GM19239 (cell line): ENCODE measurements at places on chromosomes 5 and 9.

DNA sequence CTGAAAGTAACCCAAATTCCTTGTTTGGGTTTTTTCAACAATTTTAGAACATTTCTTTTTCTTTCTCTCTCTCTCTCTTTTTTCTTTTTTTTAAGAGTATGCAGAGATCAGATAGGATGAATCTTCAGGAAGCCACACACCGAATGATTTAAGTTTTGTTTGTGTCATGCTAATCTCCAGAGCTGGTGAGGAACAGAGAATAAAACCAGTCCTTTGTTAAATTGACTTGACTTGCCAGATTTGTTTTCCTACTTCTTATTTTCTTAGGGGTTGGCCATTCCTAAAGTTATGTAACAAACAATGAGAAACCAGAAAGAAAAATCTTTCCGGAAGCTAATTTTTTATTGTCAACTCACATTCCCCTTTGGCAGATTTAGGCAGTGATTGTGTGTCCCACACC is 1669.3 kb upstream of the CDH6 start:
- DNase-seq, result no peak

DNA sequence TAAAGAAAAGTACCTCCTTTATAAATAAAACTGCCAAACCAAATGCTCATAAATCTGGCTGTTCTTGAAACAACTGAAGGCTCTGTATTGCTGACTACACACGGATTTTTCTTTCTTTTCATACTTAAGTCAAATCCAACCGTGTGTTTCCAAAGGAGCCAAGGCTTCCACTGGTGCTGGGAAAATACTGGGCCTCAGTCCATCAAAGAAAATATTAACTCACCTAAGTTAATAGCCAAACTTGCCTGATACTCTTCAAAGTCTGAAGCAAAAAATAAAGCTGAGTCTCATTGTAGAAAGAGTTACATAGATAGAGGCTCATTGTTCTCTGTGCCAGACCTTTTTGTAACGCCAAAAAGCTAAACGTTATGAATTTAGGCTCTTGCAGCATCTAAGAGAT is 350.4 kb upstream of the CDH9 start:
- DNase-seq, result no peak

DNA sequence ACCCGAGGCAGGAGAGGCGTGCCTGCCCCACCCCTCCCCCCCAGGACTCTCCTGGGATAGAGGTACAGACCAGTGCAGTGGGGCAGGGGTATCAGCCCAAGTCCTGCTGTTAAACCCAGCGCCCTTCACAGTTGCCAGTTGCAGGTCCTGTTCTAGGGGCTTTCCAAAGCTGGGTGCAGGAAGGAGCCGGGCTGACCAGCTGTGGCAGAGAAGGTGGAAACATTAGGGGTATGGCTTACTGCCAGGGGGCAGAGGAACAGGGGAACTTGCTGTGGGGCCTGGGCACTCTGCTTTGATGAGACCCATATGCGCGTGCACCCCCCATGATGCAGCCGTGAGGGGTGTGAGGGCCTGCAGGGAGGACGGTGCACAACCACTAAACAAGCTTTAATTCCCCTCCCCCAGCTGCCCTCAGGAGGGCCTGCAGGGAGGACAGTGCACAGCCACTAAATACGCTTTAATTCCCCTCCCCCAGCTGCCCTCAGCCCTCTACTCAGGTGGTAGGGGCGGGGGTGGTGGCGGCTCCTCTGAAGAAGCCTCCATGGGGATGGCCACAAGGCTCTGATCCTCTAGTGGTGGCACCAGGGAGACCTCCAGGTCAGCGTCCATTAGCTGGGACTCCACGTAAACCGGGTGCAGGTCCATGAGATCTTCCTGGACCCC is 766 bp upstream of the LRRC26 start:
- no peak for DNase-seq

DNA sequence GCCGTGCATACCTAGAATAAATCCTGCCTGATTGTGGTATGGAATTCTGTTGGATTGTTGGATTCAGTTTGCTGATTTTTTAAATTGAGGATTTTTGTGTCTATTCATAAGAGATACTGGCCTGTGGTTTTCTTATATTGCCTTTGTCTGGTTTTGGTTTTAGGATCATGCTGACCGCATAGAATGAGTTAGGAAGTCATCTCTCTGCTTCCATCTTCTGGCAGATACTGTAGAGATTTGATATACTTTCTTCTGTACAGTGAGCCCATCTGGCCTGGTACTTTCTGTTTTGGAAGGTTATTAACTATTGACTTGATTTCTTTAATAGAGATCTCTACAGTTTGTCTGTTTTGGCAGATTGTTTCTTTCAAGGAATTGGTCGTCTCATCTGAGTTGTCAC is 14.7 kb downstream of the CEP72 start:
- no peak for DNase-seq

DNA sequence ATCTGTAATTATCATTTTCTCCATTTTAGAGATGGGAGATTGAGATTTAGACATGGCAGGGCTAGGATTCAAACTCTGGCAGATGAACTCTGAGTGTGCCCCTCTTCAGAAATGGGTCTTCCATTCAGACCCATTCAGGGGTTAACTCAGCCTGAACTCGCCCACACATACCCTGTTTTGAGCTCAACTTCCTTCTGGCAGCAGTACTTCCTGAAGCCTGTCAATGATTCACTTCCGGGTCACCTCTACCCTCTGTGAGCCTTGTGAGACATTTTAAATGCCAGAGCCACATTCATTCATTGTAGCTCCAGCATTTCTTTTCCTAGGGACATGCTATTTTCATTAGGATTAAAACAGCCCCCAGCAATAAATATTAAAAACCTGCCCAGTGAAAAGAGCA is 209.3 kb upstream of the SLC24A2 start:
- no peak for DNase-seq

GRCh38 chr5:135319928-135320606 is 79.0 kb downstream of the MACROH2A1 start:
- no peak for DNase-seq

DNA sequence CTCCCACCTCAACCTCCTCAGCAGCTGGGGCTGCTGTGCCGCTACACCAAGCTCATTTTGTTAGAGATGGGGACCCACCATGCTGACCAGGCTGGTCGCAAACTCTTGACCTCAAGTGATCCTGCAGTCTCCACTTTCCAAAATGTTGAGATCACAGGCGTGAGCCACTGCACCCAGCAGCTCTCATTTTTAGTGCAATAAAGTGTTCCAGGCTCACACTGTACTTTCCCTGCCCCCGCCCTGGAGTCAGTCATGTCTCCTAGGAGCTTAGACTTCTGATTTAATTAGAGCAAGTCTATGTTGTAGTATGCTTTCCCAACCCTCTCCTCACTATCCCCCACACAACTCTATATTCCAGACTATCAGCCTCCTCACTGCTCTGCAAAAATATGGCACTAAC is 238.0 kb upstream of the ACTBL2 start:
- no peak for DNase-seq

DNA sequence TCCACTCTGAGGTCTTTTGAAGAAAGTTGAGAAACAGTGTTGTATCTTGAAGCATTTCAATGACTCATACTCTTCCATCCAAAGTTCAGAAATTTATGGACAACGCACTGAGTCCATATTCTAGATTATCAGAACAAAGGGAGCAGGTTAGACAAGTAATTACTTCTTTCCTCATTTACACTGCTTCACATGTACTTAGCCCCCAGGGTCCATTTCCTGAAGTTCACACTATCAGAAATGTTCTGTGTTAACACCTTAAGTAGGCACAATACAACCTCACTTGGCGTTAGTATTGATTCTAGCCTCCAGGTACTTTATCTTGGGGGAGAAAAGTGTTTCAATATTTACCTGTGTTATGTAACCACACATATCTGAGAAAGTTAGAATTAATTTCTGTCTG is 487.9 kb upstream of the DMAC1 start:
- DNase-seq, result no peak
